ENCODE measurements at places on chromosomes 16 and 17.

DNA sequence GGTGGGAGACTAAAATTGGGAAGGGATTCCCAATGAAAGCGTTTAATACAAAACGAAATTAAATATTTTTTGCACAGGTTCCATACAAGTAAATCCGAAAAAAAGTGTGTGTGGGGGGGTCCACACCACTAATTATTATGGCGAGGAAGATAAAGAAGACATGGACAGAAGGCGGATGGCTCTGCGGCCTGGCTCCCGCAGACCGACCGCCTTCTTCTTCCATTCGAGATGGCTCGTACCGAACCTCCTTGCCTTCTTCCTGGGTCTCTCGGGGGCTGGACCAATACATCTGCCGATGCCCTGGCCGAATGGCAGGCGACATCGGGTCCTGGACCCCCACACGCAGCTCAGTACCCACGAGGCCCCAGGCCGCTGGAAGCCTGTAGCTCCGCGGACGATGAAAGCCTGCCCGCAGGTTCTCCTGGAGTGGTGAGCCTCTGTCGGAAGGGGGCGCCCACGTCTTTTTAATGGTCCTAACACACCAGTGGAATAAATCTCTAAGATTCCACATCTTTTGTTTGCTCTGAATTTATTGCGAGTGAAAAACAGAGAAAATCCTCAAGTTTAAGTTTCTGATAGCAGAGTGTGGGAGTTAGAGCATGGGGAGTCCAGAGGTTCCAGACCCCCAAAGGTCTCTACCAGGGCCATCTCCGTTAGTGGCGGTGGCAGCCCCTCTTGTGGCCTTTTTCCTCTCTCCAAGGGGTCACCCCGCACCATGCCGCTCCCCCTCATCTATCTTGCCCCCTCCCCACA is 1.4 kb downstream of the PRAC2 start:
- peak; percentile 88 for DNase-seq

GRCh38 chr16:55915096-55915827 is 40.1 kb upstream of the CES5A start:
- no peak for DNase-seq

GRCh38 chr16:4968879-4969483 is 10.9 kb downstream of the SEC14L5 start:
- DNase-seq = no peak

GRCh38 chr16:10297341-10298006 is 88.4 kb upstream of the ATF7IP2 start:
- no peak for DNase-seq

GRCh38 chr17:10729334-10730193 is at the start of gene TMEM220:
TSS of gene TMEM220 (minus strand) at chr17:10730023. CDS start at chr17:10729851, 172 bp downstream.
- peak; percentile 25 for DNase-seq

DNA sequence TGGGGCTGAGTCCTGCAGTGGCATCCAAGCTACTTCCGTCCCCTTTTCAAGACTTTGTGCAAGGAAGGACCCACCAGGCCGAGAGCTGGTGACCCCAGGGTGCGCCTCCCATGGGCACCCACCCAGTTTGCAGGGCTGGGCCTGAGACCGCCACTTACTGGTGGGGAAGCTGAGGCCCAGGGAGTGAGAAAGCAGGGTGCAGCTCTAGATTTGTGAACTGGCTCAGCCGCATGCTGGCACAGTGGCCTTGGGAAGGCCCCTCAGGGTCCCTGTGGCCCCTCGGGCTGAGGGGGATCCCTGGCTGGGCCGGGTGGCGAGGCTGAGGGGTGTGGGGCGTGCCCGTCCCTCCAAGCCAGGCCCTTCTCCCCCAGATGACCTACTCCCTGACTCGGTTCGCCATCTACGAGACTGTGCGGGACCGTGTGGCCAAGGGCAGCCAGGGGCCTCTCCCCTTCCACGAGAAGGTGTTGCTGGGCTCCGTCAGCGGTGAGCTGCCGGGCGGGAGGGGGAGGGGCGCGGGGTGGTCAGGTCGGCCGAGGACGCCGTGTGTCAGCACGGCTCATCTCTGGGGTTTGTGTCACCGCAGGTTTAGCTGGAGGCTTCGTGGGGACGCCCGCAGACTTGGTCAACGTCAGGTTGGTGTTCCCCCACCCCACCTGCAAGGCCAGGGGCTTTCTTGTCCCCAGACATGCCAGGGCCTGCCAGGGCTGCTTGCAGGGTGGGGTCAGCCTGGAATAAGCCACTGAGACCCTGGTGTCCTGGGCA is 3.2 kb downstream of the SLC25A10 start:
- no peak for DNase-seq

DNA sequence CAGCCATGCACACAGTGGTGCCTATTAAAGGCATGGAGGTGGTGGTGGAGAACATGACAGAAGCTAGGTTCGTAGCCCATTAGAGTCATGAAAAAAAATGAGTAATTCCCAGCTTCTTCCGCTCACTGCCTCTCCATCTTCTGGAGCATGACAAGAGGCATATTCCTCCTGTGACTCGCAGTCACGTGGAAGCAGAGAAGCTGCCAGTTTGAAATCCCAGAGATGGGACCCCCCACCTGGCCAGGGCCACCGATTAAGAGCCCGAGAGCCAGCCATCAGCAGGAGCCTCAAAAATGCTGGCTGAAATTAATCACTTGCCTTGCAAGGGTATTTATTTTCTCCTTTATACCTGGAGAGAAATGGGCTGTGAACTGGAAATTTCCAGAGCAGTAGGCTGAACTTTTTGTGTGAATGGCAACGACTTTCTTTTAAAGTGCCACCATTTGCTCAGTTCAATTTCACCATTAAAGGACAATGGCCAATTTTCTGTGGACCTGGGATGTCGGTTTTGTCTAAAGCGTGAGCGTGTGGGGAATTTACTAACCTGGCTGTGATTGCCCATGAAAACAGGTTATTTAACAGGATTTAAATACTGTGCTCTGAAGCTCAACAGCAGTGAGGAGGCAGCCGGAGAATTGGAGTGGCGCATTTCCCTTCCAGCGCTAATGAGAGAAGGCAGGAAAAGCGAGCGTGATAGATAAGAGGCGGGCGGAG is 189.7 kb upstream of the SDK2 start:
- no peak for DNase-seq

DNA sequence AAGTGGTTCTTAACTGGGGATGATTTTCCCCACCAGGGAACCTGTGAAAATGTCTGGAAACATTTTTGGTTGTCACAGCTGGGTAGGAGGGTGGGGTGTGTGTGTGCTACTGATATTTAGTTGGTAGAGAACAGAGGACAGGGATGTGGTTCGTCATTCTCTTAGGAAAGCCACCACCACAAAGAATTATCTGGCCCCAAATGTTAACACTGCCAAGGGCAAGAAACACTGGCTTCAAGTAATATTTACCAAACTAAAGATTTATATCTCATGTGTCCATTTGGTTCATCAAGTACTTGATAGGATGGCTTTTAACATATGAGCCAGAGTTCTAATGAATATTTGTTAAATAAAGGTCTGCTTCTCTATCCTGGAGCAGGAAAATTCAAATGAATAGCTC is 19.5 kb downstream of the MPHOSPH6 start:
- no peak for DNase-seq

DNA sequence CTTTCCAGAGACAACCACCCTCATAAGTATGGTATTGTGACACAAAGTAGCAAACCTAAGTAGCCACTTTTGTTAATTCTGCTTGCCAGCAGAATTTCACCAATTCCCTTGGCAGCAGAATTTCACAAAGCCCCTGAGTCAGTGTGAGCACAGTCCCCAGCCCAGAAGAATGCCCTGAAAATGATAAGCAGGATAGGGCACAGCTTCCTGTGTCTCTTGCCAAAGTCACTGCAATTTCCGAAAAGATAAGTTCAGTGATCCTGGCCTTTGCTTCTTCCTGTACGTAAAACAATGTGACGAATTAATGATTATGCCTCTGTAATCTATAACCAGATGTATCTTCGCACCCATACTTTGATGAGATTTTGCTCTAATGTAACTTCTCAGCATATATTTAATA is 16.0 kb upstream of the WIPF2 start:
- no peak for DNase-seq

DNA sequence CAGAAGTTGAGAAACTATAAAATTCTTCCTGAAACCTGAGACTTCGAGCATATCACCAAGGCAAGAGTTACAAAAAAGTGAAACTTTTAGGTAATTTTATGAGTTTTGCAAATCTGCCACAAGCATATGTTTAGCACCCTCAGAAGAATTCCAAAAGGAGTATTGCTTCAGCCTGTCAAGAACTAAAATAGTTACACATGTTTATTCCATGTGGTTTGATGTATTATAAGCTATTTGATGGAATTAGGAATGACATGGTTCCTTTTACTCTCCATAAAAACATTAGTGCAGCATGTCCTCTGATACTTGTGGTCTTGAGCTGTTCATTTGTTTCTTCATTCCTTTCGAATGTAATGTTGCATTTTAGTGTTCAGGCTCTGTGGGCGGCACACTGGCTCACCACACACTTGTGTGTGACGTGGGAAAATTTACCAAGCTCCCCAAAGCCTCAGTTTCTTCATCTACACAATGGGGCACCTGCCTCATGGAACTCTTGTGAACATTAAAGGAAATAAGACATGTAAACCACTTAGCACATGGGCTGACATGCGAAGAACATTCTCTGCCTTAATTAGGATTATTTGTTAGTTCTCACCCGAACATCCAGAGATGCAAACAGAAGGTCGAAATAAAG is 204.2 kb upstream of the FOXF1 start:
- DNase-seq = no peak

DNA sequence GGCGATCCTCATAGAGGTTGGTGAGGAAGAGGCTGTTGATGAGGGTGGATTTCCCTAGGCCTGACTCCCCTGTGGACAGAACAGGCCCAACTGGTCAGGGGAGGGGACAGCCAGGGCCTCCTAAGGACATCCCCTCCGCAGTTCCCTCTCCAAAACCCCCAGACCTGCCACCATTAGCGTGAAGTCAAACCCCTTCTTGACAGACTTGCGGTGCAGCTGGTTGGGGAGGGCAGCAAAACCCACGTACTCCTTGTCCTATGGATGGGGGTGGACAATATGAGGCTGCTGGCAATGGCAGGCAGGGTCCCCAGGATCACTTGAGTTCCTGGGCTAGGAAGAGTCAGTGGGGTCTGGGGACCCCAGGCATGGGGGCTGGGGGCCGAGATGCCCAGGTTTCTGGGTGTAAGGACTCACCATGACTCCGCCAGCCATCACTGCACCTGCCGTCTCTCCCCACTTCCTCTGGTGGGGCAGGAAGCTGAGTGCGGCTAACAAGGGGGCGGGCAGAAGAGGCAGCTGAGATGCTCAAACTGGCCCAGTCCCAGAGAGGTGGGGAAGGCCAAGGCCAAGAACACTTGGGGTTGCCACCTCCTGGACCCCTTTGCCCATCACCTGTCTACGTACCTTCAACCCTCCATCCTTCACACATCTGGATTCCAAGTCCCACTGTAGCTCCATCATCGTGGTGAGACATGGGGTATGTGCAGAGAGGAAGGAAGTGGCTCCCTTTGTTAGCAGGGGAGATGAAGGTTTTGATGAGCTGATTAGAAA is at the start of gene SEPTIN1:
SEPTIN1 (minus strand) TSS at position 451 of the 771 bp plus-strand sequence; CDS start at position 432, 19 bp downstream.
- DNase-seq = peak; percentile 91

DNA sequence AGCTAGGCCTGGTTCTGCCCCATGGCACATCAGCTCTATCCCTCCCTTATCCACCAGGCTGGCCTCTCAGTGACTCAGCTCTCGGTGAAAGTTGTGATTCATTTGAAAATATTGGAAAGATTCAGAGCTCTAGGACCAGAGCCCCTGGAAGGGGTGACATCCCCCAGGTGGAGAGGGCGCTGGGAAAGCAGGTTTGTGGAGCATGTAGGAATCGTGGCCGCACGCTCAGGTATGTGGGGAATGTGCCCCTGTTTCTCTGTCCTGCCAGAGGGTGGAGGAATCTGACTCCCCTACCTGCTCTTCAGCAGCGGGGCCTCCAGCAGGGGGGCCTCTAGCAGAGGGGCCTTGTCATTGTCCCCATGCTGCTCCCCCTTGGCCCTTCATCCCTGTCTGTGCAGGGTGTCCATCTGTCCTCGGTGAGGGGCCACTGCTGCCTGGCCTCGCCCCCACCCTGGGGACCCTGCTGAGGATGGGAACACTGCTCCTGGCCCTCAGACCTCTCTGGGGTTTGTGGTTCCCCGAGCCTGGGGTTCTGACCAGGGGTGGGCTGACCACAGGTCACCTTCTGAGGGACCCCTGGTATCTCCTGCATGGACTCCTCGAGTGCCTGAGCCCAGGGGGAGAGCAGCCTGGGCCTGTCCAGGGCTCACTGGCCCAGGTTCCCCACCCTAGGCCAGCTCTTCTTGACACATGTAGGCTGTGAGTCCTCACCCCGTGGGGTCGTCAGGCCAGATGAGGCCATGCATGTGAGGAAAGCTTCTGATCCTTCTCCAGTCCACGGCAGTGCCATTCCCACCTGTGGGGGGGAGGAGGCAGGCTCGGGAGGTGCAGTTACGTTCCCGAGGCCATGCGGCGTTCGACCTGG is 47.5 kb downstream of the NT5M start:
- DNase-seq = no peak

DNA sequence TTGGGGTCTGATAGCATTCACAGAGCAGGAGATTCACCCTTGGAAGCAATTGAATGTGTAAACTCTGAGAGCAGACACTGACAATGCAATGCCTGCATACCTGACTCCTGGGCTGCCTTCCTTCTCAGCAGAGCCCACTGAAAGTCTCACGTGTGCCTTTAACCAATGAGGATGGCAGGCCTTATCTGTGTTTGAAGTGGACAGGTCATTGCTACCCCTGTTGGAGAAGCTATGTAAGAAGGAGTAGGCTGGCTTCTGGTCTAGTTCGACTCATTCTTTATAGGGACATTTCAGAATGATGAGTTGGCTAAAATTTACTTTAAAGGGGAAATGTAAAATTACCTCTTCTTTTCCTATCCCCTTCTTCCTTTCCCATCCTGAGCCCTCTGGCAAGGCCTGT is 446.3 kb downstream of the SLC39A11 start:
- DNase-seq = no peak

GRCh38 chr17:47872651-47873161 is 21.7 kb upstream of the SP6 start:
- no peak for DNase-seq

DNA sequence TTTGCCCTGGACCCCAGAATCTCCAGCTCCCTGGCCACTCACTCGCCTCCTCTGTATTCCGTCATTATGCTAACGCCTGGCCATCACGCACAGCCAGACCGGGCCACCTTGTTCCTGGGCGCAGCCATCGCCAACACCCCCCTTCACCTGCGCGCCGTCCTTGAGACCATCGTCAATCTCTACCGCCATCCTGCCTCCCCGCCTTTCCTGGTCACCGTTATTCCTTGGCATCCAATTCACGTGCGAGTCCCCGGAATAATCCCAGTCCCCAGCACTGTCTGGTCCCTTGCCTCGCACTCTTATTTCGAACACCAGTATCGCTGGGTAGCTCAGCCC is 541 bp downstream of the VKORC1 start:
- no peak for DNase-seq

GRCh38 chr16:27582883-27583282 is 32.9 kb downstream of the KATNIP start:
- no peak for DNase-seq
